Liver (tissue), 10 donors: ENCODE measurements at places on chromosomes 1 and 21.

DNA sequence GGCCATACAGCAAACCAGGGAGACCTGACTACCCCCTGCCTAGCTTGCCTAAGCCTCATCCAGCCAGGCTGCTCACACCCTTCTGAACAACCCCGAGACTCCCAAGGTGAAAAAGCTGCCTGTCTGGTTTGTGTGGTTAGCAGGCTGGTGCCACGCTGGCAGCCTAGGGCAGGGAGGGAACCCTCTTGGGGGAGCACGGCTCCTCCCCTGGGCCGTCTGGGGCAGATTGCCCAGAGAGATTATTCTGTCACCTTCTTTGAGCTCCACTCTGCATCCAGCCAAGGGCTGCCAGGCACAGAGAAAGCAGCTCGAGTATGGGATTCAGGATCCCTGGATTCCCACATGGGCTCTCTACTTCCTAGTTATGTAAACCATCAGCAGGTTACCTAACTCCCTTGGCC is 27.5 kb upstream of the TCEA3 start:
- no peak for DNase-seq

GRCh38 chr1:1081311-1082238 is 7.5 kb upstream of the RNF223 start:
- no peak for DNase-seq

- no peak for DNase-seq
Measured at GRCh38 chr1:200316148-200316803, 93.6 kb downstream of the ZNF281 start.

- no peak for DNase-seq
Measured at GRCh38 chr1:113983391-113983790, 4.1 kb downstream of the OLFML3 start.

- no peak for DNase-seq
Measured at GRCh38 chr21:21286170-21286798, 288.1 kb downstream of the NCAM2 start.

DNA sequence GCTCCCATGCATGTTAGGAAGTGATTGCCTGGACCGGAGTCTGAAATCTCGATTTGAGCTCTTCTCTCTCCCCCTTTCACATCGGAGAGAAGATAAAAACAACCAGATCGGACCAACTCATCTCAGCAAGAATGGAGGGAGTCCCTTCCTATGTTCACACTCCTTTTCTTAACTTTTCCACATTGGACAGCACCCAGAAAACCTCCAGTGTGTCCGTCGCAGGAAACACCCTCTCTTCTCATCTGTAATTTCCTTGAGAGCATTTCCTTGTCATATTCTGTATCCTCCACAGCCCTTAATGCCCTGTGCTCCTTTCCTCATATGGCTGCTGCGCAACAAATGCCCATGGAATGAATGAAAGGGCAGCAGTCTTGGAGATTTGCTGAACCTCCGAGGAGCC is 1.5 kb upstream of the TDRD10 start:
- DNase-seq = no peak

- peak; percentile 85 for DNase-seq
Measured at GRCh38 chr1:12619792-12620487, 1.9 kb upstream of the DHRS3 start.

DNA sequence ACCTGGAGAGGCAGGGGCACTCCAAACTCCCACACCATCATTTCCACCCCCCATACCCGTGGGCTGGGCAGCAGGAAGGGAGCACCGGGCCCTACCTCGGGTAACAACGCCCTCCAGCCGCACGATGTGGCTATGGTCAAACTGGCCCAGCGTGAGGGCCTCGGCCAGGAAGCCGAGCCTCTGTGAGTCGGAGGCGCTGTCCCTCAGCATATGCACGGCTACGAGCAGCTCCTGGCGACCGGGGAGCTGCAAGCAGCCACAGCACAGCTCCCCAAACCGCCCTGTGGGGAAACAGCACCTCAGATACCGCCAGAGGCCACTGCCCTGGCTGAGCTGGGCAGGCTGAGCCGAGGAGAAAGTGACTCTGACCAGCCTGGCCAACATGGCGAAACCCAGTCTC is 29.2 kb downstream of the CDCA8 start:
- no peak for DNase-seq

GRCh38 chr1:86646256-86646655 is 58.1 kb upstream of the SH3GLB1 start:
- DNase-seq = no peak

GRCh38 chr1:91148641-91149069 is 126.8 kb upstream of the ZNF644 start:
- no peak for DNase-seq

GRCh38 chr1:19776287-19776686 is 23.4 kb downstream of the TMCO4 start:
- no peak for DNase-seq

DNA sequence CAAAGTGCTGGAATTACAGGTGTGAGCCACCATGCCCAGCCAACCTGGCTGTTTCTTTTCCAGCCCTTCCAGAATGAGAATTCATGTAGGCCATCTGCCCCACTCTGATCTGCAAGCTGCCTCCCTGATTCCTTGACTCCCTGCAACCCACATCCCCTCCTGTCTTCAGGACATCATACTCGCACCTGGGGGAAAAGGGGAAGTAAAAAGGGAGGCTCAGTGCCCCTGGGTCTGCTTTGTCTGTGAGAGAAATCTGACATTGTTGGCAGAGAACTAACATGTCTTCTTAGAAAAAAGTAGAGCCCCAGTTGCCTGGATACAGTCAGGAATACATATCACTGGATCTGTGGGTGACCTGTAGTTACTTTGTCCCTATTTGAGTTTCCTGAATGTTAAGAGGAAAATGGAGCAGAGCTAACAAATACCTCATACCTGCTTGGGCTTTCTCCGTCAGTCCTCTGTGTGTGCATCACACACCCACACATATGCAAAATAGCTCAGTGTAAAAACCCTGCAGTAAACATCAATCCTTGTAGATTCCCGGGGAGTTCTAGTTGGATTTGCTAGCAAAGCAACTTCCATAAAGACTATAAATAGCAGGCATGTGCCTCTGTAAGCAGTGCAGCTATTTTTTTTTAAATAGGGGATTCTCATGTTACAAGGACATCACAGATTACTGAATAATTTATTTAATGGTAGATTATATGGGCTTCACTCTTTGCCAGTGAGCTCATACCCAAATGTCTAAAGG is 62.9 kb downstream of the TEX35 start:
- no peak for DNase-seq
